ENCODE measurements at places on chromosomes 1 and 21.

DNA sequence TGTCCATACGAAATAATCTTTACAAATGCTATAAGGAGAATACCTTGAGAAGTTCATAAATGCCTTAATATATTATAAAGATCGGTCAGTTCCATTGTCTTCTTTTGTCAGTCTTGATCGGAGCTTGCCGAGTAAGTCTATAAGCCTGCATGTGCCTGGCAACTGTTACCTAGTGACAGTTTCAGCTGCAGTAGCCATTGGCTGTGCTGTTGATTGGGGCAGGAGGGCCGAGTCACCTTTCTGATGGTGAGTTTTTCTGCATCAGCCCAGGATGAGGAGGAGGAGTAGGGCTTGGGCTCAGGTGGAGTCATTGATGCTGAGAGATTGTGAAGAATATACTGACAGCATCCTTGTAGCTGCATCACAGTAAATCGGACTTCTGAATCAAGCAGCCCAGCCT is 1.9 kb upstream of the GPR52 start:
- no peak for DNase-seq

DNA sequence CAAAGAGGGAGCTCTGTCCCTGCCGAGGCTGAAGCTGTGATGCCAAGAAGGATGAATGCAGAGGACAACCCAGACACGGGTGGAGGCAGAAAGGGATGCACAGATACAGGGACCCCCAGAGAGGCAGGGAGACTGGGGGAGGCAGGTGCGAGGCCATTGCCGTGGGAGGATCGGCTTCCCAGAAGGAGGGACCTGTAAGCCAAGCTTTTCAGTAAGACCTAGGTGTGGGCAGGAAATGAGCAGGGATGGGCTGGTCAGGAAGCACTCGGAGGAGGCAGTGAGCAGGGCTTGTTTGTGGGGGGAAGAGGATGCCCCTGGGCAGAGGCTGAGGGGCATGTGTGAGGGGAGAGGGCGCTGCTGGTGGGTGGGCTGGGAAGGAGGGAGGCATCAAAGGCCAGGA is 67.7 kb upstream of the WNT4 start:
- no peak for DNase-seq

- no peak for DNase-seq
These were observed 1.3 kb downstream of the EDN2 start for GRCh38 chr1:41483001-41483850.

DNA sequence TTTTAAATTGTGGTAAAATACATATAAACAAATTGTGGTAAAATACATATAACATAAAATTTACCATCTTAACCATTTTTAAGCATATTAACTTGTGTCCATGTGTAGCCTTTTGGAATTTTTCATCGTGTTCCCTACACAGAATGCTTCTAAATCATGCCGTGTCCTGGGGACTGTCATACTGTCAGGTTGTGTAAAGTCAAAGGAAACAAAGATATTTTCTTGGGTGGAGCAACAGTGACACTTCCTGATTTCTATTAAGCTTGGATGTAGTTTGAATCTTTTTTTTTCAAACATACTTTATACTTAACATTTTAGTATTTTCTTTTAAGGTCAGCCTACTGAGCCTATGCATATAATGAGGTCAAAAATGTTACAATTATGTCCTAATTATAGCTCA is 32.3 kb downstream of the DOP1B start:
- DNase-seq: no peak

GRCh38 chr1:34290831-34291230 is 114.1 kb downstream of the C1orf94 start:
- DNase-seq: no peak

- DNase-seq: no peak
These were observed 141.8 kb downstream of the SYT2 start for GRCh38 chr1:202568410-202568809.

DNA sequence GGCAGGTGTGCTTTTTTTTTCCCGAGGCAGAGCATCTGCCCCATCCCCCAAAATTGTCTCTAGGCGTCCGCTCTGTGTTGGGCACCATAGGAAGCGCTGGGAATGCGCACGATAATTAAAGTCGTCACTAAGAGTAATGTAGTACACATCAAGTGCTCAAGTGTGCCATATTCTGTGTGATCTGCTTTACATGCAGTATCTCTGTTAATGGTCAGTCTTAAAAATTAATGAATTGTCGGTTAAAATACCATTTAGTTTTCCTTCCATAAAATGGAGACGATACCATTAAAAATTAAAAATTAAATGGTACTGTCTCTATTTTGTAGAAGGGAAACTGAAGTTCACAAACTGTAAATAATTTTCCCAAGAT is 544 bp upstream of the CCT8 start:
- DNase-seq: no peak

DNA sequence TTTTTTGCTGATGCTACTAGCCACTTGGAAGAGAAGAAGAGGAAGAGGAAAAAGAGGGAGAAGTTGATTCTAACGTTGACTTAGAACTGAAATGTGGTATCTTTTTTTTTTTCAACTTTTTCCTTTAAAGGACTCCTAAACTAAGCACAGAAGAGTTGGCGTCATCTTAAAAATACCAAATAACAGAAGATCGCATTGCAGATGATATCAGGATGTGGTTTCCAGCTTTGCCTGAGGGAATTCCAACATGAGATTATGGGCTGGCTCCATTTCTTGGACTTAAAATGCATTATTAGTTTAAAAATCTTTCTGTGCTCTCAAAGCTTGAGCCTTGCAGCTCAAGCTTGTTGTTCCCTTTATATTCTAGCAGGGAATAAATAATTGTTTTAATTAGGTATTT is 29.8 kb downstream of the WDR3 start:
- peak; percentile 7 for DNase-seq

DNA sequence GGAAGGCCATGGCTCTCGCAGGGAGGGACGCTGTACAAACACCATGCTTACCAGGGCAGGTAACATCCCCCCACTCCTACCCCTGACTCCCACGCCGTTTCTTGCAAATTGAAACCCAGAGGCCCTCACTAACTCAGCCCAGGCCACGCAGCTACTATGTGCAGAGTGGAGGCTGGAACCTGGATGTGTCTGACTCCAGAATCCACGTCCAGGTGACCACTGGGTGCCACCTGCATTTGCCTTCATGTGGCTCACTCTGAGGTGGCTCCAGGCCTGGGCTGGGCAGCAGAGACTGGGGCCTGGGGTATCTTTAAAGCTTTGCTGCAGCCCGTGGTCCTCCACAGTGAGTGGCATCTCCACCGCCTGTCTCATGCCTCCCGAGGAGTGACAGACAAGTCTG is 29.6 kb upstream of the AJAP1 start:
- no peak for DNase-seq

DNA sequence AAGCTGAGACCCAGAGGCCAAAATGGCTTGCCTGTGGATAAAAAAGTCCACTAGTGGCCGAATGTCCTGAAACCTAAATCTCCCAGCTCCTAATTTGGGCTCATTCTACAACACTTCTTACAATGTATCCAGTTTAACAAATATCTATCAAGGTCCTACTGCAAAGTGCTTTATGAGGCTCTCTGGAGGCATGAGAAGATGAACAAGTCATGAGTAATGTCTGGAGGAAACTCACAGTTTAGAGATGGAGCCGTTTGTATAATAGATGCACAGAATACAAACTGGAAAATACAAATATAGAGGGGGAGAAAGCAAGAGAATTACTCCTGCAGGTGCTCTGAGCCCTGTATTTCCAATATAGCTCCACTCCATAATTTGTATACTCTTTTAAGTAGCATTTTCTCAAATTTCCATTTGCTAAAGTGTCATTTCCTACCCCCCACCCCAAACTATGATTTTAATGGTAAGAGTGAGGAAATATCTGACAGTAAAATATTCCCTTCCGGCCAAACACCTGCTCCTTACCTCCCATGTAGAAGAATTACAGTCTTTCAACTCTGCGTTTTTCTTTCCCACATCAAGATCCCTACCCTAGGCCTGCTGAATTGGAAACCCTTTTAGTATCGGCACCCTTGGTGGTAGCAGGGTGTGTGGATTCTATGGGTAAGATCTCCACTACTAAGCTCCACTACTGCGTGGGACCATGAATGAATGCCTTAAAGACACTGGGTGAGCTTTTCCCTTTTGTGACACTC is 3.3 kb upstream of the ADAMTS5 start:
- DNase-seq: no peak

GRCh38 chr1:39671793-39672550 is at the start of gene NT5C1A:
Gene NT5C1A, minus strand, starts transcription at chr1:39672107. Its CDS starts 69 bp downstream, at chr1:39672038.
- no peak for DNase-seq

DNA sequence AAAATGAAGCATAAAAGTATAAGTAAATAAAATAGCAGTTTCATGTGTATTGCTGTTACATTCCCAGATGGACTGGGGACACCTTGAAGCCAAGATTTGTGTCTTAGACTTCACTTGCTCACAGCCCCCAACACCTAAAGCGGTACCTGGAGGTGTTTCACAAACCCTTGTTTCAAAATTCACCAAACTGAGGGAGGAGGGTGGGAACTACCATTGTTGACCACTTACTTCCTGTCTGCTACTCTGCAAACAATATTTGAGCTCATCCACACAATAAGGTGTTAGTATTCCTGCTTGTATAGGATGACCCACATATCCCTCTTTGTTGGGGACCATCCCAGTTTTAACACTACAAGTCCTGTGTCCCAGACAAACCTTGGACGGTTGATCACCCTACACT is 115.9 kb upstream of the SYT6 start:
- no peak for DNase-seq

GRCh38 chr1:107294686-107295085 is 153.8 kb downstream of the NTNG1 start:
- DNase-seq: no peak

DNA sequence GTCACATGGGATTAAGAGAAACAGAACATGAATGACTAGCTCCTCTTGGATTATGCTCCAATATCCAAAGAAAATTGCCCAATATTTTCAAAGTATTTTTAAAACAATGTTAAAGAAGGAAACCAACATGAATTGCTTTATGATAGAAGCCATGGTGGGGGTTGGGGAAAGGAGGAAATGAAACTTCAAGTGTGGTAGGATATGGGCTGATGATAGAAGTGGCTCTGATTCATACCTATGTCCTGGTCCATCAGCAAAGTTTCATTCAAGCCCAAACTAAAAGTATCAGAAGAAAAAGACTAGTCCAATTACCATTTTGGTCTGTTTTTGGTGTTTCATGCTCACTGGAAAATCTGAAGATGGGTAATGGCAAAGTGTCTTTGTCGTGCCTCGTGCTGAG is 104.2 kb upstream of the PROX1 start:
- DNase-seq: no peak

DNA sequence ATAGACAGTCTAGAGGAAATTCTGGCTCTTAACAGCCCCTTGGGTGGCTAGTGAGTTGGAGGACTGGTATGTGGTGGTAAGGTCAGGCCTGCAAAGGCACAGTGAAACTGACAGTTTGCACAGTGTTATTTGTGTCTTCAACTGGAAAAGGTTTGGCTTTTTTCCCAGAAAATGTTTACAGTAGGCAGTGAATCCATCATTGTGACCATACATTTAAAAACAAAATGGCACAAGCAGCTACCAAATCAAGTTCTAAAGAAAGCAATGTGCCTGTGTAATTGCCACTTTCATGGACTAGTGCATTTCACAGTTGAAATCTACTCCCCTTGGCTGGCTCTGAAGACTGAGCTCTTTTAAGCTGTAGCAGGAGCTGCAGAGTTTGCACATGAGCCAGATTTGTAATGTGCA is 24.8 kb downstream of the ATPAF1 start:
- peak; percentile 84 for DNase-seq

GRCh38 chr1:57858740-57859139 is 434.9 kb upstream of the DAB1 start:
- no peak for DNase-seq

DNA sequence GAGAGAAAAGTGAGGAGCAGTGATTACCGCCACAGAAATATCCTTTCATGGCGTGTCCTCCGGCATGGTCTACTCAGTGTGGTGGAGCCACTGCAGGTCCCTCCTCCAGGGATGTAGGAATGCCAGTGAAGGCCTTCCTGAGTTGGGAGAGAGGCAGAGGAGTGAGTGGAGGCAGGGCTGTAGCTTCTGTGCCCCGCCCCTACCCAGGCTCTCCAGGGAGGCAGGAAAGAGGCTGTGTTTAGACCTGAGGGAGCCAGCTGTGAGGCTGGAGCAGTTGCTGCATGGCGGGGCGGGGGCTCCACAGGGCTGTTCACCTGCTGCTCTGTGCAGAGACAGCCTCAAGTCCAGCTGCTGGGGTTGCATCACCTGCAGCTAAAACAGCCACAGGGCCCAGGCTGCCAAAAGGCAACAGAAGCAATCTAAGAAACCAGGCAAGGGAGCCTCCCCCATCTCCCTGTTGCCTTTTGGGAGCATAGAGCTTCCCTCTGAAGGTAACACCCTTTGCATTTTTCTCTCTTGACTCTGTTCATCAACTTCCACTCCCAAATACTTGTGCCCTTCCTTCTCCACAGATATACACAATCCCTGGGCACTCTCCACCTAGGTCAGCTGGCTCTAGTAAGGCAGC is 801 bp upstream of the ANXA9 start:
- DNase-seq: no peak

DNA sequence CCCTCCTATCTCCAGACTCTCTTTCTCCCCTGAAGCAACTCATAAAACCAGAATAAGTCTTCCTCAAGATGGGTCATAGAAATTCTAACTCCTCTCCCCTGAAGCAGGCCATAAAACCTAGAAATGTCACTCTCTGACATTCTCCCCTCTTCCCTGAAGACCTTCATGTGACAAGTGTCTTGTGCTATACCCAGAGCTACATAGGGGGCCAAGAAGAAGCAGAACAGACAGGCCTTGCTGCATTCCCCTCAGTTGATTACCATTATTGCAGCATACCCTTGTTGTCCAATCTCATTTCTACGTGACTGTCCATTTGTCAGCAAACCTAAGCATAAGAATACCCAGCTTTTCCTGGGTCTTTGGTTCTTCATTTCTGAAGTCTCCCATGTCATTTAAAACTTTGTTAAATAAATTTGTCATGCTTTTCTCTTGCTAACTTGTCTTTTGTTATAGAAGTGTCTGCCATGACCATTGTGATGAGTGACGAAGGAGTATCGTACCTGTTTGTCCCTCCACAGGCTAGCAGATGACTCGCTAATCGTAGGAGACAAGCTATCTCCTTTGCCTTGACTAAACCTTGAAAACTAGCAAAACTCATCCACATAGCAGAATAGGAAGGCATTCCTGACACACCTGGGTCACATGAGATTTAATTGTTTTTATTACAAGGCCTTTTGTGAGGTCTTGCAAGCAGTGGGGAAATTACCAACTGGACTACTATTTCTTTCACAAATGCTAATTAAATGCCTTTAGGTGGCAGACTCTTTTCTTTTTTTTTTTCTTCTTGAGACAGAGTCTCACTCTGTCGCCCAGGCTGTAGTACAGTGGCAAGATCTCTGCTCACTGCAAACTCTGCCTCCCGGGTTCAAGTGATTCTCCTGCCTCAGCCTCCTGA is 39.4 kb upstream of the ZNF326 start:
- no peak for DNase-seq

DNA sequence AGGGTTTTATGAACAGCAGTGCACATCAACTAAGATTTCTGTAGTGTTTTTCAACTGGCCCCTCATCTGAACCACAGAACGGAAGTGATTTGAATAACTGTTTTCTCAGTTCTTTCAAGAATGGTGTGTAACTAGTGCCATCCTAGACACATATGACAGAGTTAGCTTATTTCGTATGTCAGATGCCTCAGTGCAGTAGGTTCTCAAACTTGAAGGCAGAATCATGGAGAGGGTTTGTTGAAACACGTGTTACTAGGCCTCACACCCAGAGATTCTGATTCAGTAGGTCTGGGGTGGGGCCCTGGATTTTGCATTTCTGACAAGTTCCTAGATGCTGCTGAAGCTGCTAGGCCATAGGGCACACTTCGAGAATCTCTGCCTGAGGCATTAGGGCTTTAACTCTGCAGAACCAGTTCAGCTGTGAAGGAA is 49.0 kb downstream of the SCCPDH start:
- no peak for DNase-seq

- no peak for DNase-seq
These were observed 2.8 kb downstream of the PEA15 start for GRCh38 chr1:160207771-160208556.

Measured in astrocyte of the spinal cord (primary cell).